RKO (cell line): ENCODE measurements at places on chromosomes 5 and 9.

GRCh38 chr5:52798938-52799337 lies 11.2 kb downstream of the ITGA1 start:
- no peak for DNase-seq

DNA sequence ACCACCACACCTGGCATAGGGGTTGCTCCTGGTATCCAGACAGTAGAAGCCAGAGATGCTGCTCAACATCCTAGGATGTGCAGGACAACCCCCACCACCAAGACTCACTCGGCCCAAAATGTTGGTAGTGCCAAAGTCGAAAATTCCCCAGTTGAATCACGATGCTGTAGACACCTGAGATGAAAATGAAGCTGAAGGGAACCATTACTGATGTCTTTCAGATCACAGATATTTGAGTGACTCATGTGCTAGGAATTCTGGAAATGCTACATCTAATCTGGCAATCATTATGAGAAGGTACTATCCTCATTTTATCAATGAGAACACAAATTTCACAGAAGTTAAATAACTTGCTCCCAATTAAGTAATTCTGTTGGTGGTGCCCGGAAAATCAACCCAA lies 21.0 kb upstream of the UBE2QL1 start:
- no peak for DNase-seq

DNA sequence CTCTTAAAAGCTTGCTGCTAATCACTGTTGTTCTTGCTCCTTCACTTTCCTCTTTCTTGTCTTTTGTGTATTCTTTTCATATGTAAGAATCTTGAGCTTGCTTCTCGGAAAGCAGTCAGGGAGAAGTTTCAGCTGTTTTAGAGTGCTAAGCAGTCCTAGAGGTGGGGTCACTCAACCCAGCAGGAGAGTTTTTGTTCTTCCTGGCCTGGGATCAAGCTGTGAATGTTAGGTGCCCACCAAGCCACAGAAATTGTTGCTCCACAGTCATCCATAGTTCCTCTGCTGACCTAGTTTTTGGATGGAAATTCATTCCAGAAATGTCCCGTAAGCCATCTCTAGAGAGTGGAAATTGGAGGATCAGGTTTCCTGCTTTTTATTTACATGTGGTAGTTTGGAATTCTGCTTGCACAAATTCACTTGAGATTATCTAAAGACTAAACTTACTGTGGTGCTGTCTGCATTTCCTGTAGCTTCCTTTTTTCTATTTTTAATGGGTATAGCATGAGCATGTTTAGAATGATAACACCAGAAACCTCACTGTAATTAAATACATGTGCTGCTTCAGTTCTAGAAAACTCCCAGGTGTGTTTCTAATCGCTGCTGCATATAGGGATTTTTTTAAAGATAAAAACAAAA lies 108.7 kb downstream of the MAST4 start:
- DNase-seq: no peak

GRCh38 chr9:1042466-1042865 lies 7.7 kb upstream of the DMRT2 start:
- DNase-seq: no peak

DNA sequence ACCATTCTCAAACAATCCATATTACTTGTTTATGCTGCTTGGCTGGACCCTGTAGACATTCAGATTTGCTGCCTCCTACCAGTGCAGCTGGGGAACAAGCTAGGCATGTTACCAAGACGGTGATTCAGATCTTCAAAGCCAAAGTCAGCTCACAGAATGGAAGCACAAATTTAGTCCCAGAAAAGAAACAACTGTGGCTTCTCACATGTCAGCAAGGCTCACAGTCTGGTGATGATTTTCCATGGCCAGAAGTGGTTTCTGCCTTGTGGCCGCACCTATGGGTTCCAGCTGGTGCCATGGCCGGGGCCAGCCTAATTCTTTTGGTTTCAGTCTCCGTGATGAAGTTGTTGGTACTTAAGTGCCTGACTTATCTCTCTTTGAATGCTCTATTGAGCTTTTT lies 182.2 kb downstream of the TMC1 start:
- no peak for DNase-seq

DNA sequence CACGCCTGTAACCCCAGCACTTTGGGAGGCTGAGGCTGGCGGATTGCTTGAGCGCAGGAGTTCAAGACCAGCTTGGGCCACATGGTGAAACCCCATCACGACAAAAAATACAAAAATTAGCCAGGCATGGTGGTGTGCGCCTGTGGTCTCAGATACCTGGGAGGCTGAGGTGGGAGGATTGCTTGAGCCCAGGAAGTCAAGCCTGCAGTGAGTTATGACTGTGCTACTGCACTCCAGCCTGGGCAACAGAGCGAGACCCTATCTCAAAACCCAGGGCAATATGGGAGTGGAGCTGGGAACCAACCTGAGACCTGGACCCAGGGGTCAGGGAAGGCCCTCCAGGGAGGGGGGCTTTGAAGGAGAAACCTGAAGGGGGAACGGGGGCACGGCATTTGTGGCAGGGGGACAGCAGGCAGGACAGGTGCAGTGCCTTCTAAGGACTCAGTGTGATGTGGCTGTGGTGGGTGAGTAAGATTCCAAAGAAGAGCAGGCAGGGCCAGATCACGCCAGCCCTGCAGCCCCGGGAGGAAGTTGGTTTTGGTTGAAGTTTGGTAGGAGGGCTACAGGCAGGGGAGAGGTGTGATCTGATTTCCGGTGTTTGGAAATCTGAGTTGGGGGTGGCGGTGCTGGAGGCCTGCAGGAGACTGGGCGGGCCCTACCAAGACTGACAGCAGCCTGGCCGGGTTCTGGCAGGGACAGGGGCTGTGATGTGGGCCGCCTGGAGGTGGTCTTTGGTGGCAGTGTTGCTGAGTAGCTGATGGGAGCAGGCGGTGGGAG lies 46.2 kb downstream of the NTNG2 start:
- no peak for DNase-seq

DNA sequence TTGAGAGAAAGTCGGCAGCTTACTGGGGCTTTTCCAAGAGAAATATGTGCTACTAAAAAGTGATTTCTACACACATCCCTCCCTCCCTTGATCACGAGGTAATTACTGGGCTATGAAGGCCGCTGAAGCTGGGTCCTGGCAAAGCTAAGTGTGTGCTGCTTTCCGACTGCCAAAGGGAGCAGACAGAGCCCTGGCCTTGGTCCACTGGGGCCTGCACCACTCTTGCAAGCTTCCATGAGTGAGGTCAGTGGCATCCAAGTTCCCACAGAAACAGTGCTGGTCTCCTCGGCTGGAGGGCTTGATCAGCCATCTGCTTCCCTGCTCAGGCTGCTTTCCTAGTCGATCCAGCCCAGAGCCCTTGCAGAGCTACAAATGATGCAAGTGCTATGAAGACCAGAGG lies 154.8 kb upstream of the LHFPL2 start:
- no peak for DNase-seq

GRCh38 chr5:175652741-175653663 lies 4.9 kb upstream of the HRH2 start:
- DNase-seq: no peak

- DNase-seq: no peak
Measured at GRCh38 chr5:61285531-61285930, 46.5 kb upstream of the ZSWIM6 start.

- DNase-seq: no peak
Measured at GRCh38 chr5:32115985-32116384, 58.1 kb downstream of the GOLPH3 start.

- no peak for DNase-seq
Measured at GRCh38 chr9:135081264-135081660, 6.2 kb upstream of the OLFM1 start.

- no peak for DNase-seq
Measured at GRCh38 chr5:56596155-56596554, 219.2 kb upstream of the MAP3K1 start.

DNA sequence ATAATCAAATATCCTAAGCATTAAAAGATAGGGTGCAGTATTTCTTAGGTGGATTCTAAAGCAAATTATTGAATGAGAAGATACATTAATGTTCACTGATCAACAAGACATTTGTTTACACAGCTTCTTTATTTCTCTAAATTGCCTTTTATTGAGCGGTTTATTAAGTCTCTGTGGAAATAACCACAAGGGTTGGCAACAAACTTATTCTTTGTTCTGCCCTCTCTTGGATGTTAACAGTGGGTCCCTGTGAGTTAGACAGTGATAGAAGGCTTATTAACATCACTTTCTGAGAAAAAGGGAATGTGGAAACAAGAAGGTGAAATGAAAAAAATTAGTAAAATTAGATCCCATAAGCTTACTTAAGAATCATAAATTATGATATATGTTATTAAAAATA lies 82.7 kb upstream of the C6 start:
- no peak for DNase-seq

GRCh38 chr5:134772461-134773125 lies 14.0 kb downstream of the DDX46 start:
- no peak for DNase-seq

- no peak for DNase-seq
Measured at GRCh38 chr9:85414390-85414789, 327.4 kb downstream of the AGTPBP1 start.

GRCh38 chr5:62572918-62573514 lies 5.6 kb upstream of the LRRC70 start:
- no peak for DNase-seq

GRCh38 chr5:134906811-134907210 lies 1.9 kb downstream of the PCBD2 start:
- DNase-seq: peak; percentile 4

GRCh38 chr9:77417566-77417965 lies 230.6 kb downstream of the GNA14 start:
- DNase-seq: no peak

DNA sequence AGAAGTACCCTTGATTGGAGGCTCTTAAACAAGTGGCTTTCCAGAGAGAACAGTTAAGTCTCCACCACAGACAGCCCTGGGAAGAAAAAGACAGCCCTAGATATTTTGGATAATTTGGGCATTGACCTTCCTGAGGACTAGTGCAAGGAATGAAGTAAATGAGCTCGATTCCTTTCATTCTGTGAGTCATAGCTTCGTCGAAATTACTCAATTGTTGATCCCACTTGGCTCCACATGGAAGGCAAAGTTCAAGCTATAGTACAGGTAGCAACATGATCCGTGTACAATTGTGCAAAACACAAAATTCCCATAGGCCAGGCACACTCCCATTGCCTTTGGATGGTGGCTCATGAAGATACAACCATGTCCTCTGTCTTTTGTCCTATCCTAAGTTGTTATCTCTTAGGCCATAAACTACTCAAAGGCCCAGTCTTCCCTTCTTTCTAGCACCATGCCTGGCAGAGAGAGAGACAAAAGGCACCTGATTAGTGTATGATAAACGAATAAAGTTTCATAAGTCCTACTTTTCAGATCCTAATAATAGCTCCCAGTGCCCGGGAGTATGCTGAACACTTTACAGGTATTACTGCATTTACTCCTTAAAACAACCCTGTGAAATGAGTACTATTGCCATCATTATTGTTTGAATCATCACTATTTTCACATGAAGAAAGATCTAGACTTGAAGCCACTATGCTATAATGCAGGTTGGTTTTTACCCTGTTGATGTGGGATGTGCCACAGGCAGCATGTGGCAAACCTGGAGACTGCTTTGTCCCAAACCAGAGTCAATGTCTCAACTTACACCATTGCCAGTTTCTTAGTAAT lies 116.7 kb upstream of the RANBP3L start:
- DNase-seq: no peak

DNA sequence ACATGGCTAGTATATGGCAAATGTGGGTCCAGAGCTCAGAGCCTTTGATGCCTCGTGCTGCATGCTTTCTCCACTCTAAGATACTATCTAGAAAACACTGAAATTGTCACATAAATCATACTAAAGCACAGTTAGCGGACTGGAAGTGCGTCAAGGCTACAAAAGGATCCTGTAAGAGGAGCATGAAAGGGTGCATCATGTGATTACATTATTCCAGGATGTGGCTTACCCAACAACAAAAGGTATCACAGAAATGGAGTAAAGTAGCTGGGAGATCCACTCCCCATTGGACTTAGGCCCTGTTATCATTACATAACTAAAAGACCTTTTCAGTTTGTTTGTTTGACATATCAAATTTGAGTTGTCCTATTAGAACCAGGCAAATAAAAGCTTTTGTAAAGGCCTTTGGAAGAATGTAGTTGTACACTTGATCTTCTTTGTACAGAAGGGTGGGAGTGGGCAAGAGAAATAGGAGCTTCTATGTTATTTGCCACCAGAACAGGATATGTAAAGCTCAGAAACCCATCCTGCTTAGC lies 6.9 kb downstream of the SLC31A1 start:
- no peak for DNase-seq

GRCh38 chr5:134371834-134372340 lies 518 bp downstream of the UBE2B start:
- peak; percentile 74 for DNase-seq

DNA sequence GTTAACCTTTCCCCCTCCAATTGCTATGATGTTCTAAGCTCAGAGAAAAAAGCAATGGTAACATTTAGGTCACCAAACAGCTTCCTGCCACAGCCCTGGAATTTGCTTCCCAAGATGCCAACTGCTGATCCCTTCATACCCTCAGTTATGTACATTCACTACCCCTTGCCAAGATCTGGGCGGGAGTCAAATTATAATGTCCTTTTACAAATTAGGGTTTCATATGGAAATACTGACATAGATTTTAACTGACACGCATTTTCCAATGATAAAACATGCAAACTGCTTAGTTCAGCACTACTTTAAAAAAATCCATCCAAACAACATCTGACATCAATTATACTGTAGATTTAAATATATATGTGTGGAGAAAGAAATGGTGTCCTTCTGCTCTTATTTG lies 5.0 kb downstream of the LOX start:
- DNase-seq: no peak

GRCh38 chr5:16759147-16759773 lies 142.5 kb upstream of the RETREG1 start:
- no peak for DNase-seq

- DNase-seq: no peak
Measured at GRCh38 chr9:91066856-91067255, 265.2 kb downstream of the SYK start.

GRCh38 chr5:78735834-78736463 lies 87.4 kb upstream of the LHFPL2 start:
- no peak for DNase-seq

DNA sequence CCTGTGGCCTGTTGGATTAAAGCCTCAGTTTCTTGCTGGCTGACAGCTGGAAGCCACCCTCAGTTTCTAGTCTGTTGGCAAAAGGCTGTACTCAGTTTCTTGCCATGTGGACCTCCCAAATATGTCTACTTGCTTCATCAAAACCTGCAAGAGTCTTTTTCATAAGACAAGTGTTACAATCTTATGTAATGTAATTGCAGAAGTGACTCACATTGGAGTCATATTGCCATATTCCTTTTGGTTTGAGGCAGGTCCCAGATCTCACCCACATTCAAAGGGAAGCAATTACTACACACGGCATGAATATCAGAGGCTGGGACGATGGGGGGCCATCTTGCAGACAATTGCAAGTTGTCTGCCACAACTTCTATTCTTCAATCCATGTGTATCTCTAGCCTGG lies 286.7 kb upstream of the IL12B start:
- DNase-seq: peak; percentile 21

GRCh38 chr5:10702040-10702629 lies 58.9 kb downstream of the DAP start:
- peak; percentile 27 for DNase-seq

DNA sequence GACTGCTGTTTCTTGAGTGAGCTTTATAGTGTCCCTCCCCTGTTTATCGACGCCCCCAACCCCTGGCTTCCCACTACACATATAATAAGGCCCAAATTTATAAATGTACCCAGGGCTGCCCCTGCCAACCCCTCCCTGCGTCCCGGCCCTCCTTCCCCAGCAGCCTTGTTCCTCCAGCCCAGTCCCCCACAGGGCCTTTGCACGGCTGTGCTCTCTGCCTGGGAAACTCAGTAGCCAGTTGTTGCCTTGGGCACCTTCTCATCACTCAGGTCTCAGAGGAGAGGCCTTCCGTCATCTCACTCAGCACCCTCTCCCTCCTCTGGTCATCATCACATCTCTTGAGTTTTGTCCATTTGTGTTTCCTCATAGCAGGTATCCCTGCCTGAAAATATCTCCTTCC lies 15.8 kb upstream of the UNC5A start:
- DNase-seq: no peak
